Adrenal gland (tissue), 19 donors: ENCODE measurements at places on chromosomes 11 and 22. TPM values are rescaled to one million over a fixed set of nuclear protein-coding genes. Genes with fewer than 3 reads are reported as not detected.

GRCh38 chr22:19110646-19111045 is 11.6 kb downstream of the DGCR2 start:
- DNase-seq: no peak

DNA sequence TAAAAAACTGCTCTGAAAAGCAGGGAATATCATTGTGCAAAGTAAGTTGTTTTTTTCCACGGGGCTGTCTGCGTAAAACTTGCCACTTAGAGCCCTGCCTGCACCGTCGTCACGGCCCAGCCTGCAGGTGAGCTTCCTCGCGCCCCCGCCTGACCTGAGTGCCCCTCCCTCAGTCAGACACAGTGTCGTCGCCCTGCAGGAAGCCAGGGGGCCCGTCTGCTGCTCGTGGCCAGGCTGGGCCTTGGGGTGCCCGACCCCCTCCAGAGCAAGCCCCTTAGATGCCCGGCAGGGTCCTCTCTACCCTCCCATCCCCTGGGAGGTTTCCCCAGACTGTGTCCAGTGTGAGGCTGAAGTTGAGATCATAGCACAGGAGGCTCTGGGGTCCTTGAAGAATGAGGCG is 31.6 kb downstream of the SBF1 start:
- DNase-seq: no peak

- peak; percentile 13 for DNase-seq
These were observed 62.0 kb upstream of the YPEL1 start for GRCh38 chr22:21797444-21798221.

GRCh38 chr11:32109138-32109537 is 18.3 kb downstream of the RCN1 start:
- no peak for DNase-seq

GRCh38 chr11:57314221-57314973 is 10.4 kb downstream of the TNKS1BP1 start:
- DNase-seq: no peak

AIP gene
- total RNA-seq: 93.7 TPM

LRRC56 gene
- 1.7 TPM for total RNA-seq

DNA sequence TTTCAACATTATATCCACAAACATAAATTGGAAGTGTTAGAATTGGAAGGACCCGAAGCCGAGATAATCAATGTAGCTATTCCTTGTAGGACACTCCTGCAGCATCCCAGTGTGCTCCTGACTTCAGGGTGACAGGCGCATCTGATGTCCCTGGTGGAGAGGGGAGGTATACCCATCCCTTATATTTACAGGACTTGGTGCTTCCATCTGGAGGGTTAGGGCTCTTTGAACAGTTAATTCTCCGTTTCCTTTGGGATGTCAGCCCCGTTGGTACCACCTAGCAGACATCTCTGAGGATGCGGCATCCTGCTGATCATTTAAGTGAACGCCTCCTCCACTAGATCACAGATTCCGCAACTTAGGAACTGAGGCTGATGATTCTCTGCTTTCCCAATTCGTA is 451.3 kb downstream of the OPCML start:
- DNase-seq: no peak

DNA sequence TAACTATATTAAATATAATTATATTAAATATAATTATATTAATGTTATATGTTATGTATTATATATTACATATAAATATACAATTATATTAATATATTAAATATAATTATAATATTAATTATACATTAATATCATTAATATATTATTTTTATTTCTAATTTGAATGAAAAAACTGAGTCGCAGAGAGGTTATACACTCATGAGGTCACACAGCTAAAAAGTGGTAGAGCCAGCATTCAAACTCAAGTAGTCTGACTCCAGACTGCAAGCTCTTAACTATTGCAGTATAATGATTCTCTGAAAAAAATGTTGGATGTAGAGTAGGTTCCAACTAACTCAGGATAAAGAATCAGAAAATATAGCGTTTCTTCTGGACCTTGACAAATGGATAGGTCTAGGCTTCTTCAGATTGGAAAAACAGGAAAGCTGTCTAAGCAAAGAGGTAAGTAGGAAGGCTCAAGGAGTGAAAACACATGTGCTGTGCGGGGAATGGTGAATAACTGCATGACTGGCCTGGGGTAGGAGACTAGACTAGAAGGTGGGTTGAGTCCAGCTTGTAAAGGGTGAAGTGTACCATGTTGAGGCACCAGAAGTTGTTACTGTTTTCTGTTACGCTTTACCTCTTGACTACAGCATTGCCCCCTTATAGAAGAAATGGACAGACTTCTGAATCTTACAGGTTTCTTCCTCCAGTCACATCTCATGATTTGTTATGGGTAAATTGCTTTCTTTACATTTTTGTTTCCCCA is 80.3 kb downstream of the TRIM44 start:
- no peak for DNase-seq

- no peak for DNase-seq
These were observed 374.2 kb upstream of the LARGE1 start for GRCh38 chr22:34294476-34294875.

OLFML1 gene
- 10.6 TPM for total RNA-seq

GRCh38 chr22:26983311-26983710 is 325.9 kb downstream of the MIAT start:
- no peak for DNase-seq
